Effector CD8-positive, alpha-beta T cell (primary cell): ENCODE measurements at places on chromosomes 7 and 10.

- DNase-seq: no peak
Observed at GRCh38 chr10:114058297-114058696, 14.6 kb downstream of the ADRB1 start.

DNA sequence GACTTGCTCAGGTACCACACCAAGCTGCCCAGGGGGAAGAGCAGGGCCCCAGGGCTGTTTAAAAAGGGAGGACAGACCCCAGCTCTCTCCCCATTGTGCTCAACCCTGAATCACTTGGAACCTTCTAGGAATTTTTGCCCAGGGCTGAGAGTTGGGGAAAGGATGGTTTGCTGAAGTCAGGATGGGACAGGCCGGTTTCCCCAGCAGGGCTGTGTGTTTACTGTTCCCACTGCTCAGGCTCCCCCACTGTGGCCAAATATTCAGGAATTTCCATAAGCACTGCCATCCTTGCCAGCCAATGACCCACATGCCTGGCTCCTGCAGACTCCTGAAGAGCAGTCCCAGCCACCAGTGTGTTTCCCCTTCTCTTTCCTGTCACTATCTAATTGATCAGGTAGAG is 120.7 kb downstream of the WDFY4 start:
- DNase-seq: no peak

DNA sequence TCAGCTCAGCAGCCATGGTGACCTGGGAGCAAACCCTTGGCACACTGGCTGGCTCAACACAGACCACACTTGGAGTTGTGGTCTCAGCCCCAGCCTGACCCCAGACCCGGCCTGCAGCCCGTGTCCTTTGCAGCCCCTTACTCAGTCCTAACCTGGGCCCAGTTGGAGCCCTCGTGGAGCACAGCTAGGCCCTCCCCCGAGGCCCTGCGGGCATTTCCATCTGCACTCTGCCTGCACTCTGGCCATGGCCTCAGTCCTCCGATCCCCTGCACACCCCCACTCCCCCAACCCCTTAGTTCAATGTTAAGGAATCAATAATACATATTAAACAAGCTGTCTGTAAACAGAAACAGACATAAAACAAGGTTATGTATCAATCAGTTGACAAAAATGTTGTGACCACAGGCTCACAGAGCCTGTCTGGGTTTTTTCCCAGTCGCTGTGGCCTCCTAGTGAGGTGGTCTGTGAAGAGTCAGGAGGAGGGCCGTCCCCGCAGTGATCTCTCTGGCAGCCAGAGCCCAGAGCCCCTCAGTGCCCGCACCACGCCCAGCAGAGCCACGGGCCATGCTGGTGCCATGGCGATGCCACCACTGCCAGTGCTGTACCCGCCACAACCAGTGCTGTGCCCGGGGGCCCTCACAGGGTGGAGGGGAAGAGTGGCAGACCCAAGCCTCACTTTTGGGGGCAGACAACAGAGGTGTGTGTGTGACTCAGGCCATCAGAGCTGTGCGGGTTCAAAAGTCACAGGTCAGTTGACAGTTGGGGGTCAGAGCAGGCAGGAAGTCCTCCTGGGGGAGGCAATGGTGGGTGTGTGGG is 25.5 kb downstream of the GHRHR start:
- DNase-seq: no peak

DNA sequence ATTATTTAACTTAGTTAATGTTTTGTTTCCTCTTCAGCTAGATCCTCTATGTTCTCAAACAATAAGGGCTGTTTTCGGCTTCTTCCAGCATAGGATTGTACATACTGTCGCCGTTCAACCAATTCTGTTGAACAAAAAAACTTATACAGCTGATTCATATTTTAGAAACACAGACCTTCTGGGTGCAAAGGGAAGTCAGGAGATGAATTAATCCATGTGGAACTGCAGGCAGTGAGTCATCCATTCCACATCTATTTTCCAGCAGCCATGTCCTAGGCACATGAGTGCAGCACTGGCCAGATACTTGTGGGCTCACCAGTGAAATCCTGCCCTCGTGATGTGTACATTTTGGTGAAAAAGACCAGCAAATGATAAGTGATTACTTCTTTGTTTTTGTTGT is 163.2 kb downstream of the JAZF1 start:
- DNase-seq: no peak

DNA sequence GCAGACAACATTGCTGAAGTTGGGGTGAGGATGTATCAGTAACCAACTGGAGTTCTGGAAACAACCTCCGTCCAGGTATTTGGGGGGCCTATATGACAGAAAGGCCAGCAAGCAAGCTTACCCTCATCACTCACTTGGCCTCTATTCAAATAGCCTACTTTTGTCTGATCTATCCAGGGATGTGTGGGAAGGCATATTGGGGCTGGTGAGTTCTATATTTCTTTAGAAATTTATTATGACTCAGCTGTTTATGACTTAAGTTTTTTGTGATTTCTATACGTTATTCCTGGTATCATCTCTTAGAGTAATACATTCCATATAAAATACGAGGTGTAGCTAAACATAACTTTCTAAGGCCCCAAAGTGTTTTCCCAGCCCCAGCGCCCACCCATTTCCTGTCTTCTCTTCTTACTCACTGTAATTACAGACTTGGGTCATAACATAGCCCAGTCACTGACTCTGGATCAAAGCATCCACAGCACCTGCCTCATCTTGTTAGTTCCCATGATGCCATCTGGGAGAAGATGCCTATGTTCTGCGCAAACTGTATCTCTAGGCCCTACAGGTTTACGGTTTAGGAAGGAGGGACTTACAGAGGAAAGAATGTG is 18.1 kb downstream of the GARS1 start:
- no peak for DNase-seq

DNA sequence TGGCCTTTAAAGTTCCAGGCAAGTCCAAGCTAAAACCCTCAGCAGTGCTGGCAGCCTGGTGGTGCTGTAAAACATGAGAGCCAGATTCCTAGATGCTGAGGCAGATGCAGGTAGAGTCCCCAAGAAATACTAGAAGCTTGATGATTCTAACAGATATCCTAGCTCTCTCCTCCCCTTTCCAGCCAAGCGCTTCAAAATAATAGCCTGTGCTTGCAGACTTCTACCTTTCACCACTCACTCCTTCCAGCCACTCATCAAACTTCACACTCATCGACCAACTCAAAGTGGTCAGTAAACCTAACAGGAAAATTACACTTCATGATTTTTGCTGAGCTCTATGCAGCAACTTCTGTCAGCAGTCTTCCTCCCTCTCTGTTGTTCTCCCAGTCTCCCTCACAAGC is 50.2 kb downstream of the LMBR1 start:
- no peak for DNase-seq

- no peak for DNase-seq
Observed at GRCh38 chr7:110432061-110432553, 658.8 kb upstream of the LRRN3 start.

DNA sequence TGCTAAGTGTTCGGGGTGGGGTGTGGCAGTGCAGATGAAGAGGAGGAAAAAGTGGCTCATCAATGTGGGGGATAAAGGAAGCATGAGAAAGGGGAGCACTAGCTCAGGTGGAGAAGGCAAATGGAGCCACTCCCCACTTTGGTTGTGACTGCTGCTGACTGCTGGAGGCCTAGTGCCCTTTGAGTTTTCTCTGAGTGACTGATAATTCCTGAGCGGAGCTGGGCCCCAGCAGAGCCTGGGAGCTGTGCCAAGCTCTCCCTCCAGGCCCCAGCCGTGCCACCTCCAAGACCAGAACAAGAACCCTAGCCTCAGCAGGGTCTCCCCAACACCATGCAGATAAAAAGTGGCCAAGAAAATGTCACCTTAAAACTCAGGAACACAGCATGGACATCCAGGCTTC is 9.7 kb upstream of the RASSF4 start:
- no peak for DNase-seq

- no peak for DNase-seq
Observed at GRCh38 chr10:127983344-127984100, 76.6 kb downstream of the PTPRE start.

- DNase-seq: no peak
Observed at GRCh38 chr10:28130267-28130666, 131.4 kb upstream of the ODAD2 start.

GRCh38 chr10:107340326-107340725 is 175.8 kb upstream of the SORCS1 start:
- DNase-seq: no peak

- no peak for DNase-seq
Observed at GRCh38 chr7:156090988-156091387, 278.7 kb upstream of the SHH start.

DNA sequence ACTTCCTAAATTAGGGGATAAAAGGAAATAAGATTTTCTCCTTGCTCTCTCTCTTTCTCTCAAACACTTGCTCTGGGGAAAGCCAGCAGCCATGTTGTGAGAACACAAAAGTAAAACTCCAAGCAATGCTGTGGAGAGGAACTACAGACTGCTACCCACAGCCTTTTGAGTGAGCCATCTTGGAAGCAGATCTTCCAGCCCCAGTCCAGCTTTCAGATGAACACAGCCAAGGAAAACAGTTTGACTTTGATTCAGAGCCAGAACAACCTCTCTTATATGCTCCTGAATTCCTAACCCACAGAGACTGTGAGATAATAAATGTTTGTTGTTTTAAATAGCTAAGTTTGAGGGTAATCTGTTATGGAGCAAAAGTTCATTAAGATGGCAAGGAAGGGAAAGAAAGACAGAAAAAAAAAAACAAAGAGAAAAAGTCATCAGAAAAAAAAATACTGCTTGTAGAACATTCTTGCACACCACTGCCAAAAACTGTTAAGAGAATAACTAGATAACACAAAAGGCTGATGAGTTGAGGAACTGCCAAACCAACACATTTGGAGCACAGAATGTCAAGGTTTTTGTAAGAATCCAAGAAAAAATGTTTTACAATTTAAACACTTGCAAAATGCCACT is 20.9 kb upstream of the PRKAR2B start:
- no peak for DNase-seq

DNA sequence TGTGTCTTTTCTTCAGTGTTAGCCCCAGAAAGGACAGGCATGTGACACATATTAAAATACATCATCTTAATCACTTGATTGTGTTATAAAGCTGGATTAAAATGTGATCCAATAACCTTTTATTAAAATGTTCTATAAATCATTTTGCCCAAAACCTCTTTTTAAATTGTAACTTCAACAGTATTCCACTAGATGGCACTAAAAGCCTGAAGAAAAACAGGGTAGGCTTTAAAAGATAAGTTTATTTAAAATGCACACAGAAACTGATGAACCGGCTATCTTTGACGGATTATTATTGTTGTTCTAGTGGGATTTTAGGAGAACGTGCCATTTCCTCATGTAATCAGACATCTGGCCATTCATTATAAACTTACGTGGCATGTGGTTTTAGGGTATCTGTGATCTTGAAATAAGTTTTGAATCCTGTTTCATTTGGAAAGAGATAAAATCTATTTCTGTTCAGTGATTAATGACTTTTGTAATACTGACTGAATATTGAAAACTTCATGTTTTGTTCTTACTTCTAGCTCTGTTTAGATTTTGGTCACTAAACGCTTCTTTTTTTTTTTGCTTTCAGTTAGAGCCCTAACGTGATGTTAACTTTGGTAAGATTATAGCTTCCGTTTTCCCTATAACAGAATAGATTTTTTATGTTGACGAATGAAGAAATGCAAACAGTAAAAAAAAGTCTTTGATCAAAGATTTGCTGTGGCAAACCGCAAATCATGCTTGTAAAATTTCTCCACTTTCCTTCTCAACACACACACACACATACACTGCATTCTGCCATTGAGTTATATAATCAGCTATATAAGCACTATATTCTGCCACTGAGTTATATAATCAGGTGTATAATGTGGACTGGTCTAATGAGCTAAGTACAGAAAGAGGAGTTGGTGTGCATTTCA is 13.6 kb downstream of the VPS50 start:
- DNase-seq: no peak

DNA sequence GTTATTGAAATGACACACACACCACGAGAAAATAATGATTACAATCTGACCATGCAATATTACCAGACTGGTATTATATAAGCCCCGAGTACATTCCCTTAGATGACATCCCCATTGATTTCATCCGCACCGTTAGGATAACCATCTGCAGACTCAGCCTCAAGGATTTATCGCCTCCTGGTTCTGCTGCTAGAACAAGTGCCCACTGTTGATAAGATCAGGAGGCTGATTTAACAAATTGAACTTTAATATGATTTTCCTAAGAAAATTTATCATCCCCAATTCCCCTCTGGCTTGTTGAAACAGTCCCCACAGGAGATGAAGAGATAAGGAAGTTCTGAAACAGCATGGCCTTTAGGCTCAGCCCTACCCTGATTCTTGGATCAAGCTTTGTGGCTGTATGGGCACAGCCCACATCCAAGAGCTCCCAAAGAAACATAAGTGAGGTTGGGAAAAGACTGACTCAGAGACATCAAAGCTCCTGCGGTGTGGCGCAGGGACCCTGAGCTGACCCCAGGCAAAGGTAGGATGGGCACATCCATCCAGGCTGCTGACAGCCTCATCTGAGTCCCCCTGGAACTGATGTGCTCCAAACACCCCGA is 59.2 kb upstream of the CHCHD3 start:
- no peak for DNase-seq

DNA sequence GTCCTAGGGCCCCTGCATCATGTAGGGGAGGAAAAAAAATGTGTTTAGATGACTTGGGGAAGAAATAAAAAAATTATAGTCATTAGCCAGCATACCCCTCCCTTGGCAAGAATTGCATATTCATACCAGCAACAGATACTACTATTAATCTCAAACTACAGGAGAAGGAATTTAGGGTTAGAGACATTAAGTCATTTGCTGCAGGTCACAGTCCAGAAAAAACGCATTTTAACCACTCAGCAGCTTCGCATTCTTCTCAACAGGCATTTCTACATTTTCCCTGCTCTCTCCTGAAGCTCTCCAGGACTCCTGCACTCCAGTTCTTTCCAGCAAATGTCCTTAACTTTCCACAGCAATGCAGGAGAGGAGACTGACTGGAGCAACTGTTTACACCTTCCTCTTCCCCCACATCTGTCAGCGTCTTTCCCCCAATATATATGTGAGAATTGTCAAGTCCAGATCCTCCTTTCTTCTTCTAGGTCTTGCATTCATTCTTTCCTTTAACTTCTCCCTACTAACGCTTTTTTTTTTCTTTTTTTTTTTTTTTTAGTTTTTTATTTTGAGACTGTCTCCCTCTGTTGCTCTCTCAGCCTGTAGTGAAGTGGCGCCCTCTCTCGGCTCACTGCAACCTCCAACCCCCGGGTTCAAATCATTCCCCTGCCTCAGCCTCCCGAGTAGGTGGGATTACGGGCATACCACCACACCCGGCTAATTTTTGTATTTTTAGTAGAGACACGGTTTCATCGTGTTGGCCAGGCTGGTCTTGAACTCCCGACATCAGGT is 35.6 kb downstream of the PRPS1L1 start:
- no peak for DNase-seq

DNA sequence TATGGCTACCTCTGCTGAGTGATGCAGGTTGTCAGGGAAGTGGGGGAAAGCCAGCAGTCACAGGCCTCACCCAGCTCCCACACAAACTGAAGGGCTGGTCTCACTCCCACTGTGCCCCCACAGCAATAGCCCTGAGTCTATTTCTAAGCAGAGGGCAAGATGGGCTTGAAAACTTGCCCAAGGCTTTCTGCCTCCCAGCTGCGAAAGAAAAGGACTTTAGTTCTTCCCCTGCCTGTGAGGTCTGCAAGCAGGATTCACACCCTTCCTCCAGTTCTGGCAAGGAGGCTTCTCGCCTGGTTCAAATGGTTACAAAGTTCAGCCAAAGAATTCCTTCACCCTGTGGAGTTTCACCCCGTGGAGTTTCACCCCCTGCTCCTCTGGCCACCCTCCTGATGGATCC is 63.3 kb upstream of the PRLHR start:
- no peak for DNase-seq
